ENCODE measurements at places on chromosomes 3 and 15.

DNA sequence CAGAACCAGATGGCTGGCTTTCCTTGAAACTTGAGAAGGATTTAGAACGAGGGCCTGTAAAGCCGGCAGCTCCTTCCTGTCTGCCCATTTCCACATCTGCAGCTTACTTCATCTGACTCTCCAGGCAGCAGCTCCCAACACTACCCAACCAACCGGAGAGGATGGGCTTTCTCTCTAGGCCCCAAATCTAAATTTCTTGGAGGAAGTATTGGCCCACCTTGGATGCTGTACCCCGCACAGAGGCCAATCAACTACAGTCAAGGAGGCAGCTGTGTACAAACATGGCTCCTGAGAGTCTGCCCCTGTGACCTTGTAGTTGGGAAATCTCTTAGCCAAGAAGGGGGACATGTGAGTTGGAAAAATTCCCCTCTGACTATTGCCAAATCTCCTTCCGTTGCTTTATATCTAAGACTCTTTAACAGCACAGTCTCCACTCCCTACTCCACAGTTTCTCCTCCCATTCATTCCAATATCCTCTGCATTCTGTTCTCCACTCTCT lies 8.0 kb upstream of the ACAP2 start:
- DNase-seq, result no peak

GRCh38 chr3:4478261-4478660 lies 11.2 kb upstream of the SUMF1 start:
- DNase-seq, result no peak

DNA sequence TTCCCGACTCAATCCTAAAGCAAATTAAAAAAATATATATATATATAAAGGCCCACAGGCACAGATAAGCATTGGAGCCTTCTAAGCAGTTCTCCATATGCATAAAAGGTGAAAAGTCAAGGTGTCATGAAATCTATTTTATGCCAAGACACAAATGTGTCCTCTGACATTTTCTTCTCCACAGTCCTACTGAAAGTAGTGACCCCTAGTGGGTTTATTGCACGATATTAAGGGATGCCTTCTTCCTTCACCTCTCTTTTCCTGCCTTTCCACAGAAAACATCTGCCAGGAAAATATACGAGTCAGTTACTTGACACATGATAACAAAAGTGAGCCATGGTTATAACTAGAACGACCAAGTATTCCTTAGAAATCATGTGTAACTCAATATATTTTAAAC lies 303.2 kb downstream of the TIGIT start:
- DNase-seq, result no peak

DNA sequence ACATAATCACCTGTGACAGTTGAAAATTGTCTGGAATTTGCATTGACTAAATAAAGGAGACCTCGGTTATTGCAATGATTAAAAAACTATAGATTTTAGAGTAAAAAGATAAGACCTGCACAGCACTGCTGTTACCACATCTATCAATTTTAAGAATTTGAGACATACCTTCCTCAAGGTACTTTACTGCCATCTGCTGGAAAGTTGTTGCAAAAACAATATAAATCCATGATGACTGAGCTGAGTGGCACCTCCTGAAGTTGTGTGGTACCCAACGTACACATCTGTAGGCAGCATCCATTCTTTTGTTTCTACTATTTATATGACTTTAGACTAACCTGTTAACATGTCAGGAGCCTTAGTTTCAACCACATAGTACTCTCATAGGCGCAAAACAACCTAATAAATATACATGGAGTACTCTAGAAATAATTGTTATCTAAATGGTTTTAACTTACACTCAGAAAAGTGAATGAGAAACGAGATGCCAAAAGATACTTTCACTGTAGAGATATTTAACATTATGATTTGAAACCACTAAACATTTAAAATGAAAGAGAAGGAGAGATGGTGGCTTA lies 106.7 kb downstream of the GHSR start:
- DNase-seq, result peak; percentile 17

DNA sequence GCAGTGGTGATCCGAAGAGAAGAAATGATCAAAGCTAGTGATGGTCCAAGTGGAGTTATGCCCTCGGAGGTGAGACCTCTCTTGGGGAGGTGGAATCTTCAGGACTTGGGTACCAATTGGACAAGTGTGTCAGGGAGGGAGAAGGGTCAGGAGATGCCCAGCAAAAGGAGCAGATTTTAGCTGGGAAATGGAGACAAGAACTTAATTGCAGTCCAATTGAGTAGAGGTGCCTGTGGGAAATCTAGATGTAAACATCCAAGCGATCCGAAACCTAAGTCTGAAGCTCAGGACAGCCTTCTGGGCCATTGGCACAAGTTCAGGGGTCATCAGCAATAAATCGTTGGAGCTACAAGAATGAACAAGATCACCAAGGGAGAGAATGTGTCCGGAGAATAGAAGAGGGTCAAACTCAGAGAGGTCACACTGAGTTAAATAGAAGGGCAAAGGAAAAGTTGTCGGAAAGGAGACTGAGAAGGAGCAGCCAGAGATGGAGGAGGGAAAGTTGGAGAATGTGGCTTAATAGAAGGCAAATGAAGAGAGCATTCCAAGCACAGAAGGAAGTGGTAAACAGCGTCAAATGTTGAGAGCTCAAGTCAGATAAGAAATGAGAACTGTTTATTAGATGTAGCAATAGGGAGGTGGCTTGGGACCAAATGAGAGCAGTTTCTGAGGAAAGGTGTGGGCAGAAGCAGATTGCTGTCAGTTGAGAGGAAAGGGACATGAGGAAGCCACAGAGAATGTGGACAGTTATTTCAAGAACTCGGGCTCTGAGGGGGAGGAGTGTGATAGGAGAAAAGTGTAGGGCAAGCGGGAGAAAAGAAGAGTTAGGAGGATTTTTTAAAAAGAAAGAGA lies 64.2 kb upstream of the FNDC3B start:
- DNase-seq, result no peak

- DNase-seq, result no peak
Observed at GRCh38 chr3:64716110-64716710, 28.4 kb upstream of the ADAMTS9 start.

DNA sequence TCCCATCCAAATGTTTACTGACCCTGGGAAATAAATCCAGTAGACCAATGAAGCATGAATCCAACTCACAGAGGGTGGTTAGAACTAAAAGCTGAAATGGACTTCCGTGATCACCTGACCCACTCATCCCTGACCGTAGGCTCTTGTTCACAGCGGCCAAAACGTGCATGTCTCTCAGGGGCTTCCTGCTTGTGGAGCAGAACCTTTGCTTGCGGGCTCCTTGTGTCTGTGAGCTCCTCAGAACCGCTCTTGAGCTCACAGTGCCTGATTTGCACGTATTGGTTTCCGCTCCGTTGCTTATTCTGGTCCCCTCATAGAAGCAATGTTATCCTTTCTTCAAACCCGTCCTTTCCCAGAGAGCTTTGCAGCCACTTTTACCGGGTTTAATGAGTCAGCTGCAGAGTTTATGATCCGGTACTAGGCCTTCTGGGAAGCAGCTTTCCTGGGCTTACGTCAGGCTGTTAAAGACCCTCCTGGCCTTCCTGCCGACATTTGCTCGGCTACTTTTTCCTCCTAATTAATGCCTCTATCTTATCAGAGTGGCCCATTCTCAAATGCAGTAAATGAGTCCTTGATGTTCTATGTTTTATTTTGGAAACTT lies 35.4 kb downstream of the LIPC start:
- no peak for DNase-seq

DNA sequence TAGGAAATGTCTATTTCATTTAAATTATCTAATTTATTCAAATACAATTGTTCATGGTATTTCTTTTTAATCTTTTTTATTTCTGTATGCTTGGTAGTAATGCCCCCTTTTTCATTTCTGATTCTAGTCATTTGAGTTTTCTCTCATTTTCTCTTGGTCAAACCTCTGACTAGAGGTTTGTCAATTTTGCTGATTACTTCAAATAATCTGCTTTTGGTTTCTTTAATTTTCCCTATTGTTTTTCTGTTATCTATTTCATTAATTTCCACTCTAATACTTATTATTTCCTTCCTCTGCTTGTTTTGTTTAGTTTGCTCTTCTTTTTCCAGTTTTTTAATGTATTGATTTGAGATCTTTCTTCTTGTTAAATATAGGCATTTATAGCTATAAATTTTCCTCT lies 12.1 kb downstream of the FSD2 start:
- no peak for DNase-seq

DNA sequence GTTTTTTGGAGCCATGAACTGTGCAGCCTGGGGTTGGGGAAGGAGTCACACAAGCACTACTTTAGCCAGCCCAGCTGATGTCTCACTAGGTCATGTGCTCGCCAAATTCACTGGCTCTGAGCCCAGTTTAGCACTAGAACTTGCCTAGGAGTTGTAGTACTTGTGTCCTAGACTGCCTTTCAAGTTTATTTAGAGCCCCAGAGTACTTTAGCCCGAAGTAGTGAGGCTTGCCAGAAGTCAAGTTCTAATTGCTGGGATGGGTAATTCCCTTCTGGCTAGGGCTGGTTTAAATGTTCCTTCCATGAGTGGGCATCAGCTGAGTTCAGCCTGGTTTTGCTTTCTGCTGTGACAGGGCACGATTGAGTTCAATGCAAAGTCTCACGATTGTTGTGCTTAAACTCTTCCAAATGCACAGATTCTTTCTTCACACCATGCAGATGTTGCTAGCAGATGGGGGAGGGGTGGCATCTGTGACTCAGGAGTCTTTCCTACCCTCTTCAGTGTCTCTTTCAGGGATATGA lies 228.2 kb upstream of the ZPLD1 start:
- no peak for DNase-seq

GRCh38 chr15:71121442-71121841 lies 6.2 kb downstream of the THSD4 start:
- no peak for DNase-seq

DNA sequence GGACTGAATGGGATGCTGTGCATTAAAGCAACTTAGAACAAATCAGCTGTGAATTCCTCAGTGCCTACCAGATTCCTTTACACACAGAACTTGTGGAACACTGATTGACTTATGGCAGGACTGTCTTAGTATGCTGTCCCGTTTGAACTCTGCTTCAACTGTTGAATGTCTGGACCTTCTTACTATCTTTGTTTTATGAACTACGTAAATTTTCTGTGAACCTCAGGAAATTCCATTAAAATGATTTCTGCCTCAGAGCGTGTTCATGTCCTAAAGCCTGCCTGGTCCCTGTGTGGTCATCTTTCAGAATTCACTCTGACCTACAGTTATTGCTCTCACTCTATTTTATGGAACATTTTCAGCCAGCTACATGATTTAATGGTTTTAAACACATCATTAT lies 29.4 kb upstream of the FBN1 start:
- no peak for DNase-seq
